NCI-H1048 (cell line): ENCODE measurements at places on chromosomes 13 and 19.

DNA sequence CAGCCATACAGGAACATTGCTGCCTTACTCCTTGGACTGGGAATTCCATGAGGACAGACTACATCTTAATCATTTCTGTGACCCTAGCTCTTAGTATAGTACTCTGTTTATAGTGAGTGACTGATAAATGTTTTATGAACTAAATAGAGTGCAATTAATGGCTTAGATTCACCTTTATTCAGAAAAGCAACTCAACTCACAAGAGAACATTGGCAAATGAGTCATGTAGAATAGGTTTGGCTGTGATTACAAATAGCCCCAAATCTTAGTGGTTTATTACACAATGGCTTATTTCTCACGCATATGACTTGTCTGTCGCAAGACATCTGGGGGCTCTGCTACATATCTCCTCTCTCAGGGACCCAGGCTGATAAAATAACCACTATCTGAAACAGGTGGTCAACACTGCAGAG is 121.6 kb upstream of the KL start:
- no peak for DNase-seq

- DNase-seq = no peak
Observed at GRCh38 chr13:100389617-100390016, 199.0 kb downstream of the GGACT start.

- DNase-seq = no peak
Observed at GRCh38 chr19:32223595-32224370, 121.6 kb upstream of the ZNF507 start.

- DNase-seq = no peak
Observed at GRCh38 chr13:113555141-113555540, 29.4 kb upstream of the TFDP1 start.

DNA sequence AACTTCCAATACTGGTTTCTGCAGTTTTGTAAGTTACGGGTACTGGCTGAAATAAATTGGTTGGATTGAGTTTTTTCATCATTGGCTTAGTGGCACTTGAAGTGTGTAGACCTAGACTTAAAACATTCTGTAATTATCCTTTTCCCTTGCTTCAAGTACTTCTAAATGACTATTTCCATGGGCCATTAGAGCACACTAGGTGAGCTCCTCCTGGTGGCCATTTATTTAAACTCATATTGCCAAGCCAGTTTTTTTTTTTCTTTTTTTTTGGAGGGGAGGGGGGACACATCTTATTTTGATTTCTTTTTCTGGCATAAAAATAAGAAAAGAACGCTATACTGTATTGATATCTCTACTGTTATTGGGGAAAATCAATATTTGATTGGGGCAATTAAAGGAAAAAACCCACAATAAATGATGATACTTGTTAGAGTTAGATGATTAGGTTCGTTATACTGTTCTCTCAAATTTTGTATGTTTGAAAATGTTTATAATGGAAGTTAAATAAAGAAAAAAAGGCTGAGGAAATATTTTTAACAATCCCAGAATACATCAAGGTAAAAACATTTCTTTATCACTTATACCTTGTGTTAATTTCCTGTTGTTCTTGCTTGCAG is 82.9 kb downstream of the PDS5B start:
- DNase-seq = no peak

GRCh38 chr19:12596927-12597548 is 13.6 kb downstream of the ZNF490 start:
- DNase-seq = no peak

- no peak for DNase-seq
Observed at GRCh38 chr13:105202354-105202753, 1333.1 kb downstream of the EFNB2 start.

- DNase-seq = no peak
Observed at GRCh38 chr13:112776971-112777370, 87.1 kb downstream of the ATP11A start.

GRCh38 chr13:107457686-107458085 is 757.6 kb downstream of the LIG4 start:
- DNase-seq = no peak

- DNase-seq = no peak
Observed at GRCh38 chr13:98069985-98070384, 72.9 kb upstream of the FARP1 start.

DNA sequence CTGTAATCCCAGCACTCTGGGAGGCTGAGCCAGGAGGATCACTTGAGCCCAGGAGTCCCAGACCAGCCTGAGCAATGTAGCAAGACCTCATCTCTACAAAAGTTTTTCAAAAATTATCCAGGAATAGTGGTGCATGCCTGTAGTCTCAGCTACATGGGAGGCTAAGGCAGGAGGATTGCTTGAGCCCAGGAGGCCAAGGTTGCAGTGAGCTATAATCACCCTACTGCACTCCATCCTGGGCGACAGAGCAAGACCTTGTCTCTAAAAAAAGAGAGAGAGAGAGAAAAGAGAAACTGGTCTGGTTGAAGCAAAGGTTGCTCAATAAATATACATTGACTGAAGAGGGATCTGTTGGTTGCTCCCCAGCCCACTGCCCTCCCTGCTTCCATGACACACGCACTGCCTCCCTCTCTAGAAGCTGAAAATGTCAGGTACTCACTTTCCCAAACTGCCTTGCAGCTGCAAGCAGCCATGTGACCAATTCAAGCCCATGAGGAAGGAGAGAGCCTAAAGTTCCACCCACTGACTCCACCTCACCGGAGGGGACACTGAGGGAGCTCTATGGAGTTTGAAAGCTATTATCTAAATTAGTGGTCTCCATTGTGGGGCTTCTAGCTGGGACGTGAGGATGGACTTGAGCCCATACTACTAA is 14.0 kb downstream of the CEACAM16 start:
- no peak for DNase-seq

GRCh38 chr19:1780272-1780958 is 27.1 kb downstream of the ONECUT3 start:
- DNase-seq = no peak

GRCh38 chr13:40178130-40178529 is 488.3 kb downstream of the FOXO1 start:
- DNase-seq = no peak

DNA sequence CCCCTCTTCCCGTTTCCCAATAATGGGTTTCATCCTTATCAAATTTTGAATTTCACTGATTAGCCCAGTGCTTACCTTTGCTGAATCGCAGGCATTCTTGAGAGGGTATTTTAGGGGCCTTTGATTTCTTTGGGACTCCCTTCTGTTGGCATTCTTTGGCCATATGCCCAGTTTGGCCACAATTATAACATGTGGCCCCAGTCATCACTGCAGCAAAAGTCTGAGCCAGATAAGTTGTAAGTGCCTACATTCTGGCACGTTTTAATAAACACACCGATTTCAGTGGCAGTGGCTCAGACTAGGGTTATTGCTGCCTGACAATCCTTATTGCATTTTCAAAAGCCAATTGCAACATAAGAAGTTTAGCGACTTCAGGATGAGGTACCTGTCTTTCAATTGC is 41.4 kb downstream of the ZNF726 start:
- no peak for DNase-seq

DNA sequence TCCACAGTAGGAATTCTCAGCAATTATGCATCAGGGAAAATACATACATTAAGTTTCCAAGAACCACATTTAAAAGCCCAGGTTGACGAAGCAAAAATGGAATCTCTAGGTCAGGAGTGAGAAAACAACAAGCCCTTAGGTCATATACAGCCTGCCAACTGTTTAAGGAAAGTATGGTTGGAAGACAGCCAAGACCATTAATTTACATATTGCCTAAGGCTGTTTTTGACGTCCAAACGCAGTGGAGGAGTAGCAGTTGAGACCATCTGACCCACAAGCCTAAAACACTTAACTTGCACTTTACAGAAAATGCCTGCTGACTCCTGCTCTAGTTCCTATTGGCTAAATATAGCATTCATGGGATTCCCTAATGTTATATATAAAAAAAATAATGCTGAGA is 299.0 kb downstream of the ITGBL1 start:
- DNase-seq = peak; percentile 9

GRCh38 chr19:5083547-5083965 is 114.6 kb downstream of the KDM4B start:
- DNase-seq = no peak

DNA sequence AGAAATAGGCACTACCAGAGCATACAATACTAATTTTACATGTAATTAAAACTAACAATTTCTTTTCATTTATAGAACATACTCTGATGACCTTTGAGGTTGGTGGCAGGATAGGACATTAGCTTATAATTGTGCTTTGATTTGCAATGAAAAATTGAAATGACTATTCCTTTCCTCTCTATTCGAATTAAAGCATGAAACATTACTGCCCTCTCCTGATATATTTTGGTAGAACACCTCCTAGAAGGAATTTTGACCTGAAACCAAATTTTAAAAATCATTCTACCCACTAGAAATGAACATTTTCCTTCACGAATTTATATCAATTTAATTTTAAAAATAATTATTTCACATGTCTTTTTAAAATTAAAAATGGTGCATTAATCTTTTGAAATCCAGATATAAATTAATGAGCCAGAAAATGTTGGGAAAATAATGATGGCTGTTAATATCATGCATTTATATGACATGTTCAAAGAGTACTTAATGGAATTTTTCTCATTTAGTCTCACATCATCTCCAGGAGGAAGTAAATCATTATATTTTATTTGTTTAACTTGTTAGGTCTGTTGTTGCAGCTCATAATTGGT is 556.3 kb upstream of the ARGLU1 start:
- no peak for DNase-seq

GRCh38 chr19:18308051-18308947 is 14.6 kb downstream of the LSM4 start:
- no peak for DNase-seq

DNA sequence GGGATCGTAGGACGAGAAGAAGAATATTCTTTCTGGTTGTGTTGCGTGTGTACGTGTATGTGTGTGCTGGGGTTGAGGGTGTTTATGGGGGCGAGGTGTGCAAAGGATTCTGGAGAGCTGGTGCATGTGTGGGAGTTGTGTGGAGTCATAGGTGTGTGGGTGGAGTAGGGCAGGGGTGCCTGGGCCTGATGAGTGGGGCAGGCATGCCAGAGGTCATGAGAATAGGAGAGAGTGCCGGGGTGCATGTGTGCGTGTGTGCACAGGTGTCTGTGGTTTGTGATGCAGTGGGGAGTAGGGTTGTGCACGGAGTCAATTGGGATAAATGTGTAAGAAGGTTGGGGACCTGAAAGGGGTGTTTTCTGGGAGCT is 649 bp downstream of the TMEM91 start:
- no peak for DNase-seq
